ENCODE measurements at places on chromosomes 11 and 22.

DNA sequence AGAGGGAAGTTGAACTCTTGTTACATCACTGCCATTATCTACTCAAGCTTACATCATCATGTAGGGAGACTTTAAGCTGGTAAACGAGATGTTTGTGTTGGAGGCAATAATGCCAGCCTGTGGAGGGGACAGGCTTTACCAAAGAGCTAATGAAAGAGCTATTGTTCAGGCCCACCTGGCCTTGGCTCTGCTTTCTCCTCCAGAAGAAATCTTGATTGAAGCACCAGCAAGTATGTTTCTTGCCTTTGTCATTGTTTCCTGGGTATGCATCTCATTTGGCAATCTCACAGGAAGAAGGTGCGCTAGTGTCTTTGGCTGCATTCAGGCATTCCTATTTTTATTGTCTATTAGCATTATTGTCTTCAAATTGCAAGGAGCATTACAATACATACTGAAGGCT is 16.7 kb upstream of the CARD18 start:
- no peak for DNase-seq

- no peak for DNase-seq
These were observed 5.1 kb downstream of the PRAME start for GRCh38 chr22:22553735-22554586.

DNA sequence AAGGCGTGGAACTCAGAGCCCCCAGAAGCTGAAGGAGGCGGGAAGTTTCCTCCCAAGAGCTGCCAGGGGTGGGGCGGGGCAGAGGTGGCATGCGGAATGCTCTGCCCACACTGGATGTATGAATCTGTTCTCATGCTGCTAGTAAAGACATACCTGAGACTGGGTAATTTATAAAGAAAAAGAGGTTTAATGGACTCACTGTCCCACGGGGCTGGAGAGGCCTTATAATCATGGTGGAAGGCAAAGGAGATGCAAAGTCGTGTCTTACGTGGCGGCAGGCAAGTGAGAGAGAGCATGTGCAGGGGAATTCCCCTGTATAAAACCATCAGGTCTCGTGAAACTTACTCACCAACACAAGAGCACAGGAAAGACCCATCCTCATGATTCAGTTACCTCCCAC is 57.6 kb downstream of the SMIM38 start:
- no peak for DNase-seq

DNA sequence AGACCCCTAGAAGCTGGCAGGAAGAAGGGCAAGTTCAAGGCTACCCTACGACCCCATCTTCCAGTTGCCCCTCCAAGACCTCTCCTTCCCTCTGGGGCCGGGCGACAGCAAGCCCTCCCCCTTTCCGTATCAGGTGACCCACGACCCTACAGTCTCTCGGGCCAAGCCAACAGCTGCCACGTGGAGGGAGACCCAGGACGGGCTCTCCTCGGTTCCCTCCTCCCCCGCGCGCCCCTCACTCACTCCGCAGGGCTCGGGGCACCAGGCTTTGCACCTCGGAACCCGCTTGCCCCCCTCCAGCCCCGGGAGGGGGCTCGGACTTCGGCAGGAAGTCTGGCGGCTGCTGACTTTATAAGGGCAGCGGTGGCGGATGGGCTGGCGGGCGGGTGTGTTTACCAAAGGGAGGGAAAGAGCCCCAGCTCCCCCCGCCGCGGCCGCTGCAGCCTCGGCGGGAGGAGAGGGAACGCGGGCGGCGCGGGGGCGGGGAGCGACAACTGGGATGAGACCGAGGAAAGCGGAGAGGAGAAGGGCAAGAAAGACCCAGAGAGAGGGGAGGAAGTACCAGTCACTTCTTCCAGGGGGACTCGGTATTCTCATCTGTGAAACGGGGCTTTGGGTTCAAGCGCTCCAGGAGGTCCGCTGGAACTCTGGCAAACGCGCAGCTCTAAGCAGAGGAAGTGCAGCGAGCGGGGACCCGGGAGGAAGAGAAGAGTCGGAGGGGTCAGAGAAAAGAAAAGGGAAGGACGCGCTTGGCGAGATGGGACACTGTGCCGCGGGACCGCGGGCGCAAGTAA is 767 bp downstream of the SLC43A1 start:
- no peak for DNase-seq

DNA sequence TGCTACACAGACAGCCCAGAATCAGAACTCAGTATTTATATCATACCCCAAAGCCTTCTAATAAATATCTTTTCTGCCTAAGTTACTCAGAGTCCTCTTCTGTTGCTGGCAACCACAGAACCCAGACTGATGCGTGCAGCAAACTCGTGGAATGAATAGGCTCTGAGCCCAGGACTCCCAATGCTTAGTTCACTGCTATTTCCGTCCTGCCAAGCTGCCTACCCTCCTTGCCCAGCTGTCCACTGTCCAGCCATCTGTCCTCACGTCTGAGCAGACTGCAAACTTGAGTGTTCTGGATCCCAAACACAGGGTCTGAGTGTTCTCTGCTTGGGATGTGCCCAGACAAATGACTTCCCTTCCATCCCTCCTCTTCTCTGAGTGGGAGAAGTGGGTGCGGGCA is 19.4 kb downstream of the PTPN5 start:
- no peak for DNase-seq

DNA sequence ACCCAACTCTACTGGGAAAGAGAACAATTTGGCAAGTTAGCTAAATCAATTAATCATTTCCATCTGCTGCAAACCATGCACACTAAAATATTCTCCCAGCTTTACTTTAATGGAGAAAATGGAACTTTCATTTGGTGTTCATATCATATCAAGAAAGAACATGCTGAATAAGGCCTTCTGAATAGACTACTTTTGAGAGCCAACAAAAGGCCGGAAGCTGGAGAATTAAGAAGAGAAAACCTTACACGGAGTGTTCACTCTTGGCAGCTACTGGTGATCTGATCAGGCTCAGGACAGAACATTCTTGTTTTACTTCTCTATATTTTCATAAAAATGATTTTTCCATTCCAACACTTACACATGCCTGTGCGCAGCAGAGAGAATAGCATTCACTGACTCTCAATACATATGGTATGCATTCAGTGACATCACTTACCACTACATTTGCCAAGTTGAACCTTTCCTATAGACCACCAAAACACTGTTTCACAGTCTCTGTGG is 165.3 kb downstream of the TTC28 start:
- DNase-seq: no peak

DNA sequence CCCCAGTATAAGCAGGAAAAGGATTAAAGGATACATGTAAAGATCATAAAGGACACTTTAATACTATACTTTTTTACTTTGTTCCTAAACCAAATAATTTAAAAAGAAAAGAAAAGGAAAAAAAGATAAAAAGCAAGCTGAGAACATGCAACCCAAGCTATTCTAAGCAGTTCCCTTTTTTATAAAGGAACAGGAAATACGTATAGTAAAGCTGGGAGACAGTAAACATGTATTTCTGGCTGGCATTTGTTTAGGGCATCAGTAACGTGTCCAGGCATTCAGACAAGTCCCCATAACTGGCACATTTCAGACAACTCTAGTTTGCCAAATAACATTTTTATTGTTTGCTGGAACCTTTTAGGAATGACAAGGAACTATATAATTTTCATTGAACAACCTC is 24.9 kb downstream of the BCO2 start:
- no peak for DNase-seq

GRCh38 chr11:20197881-20198280 is 37.6 kb upstream of the DBX1 start:
- DNase-seq: no peak

GRCh38 chr11:68275721-68276507 is 4.1 kb upstream of the C11orf24 start:
- no peak for DNase-seq

All from foreskin fibroblast (primary cell).